Activated CD8-positive, alpha-beta memory T cell treated with anti-CD3 and anti-CD28 coated beads for 1 hour (primary cell): ENCODE measurements at places on chromosomes 6 and 20.

DNA sequence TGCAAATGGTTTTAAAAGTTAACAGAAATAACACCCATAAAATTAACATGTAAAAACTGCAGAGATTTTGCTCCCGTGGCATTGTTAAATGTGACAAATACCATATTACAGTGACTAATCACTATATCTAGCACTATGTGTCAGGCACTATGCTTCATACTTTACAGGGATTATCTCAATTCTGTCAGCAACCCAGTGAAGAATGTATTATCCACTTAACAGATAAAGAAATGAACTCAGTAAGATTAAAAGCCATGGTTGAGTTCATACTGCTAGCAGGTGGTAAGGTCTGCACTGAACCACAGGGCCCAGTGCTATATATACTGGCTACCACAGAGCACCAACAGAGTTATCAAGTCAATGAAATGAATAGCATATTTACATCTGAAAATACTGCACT lies 65.4 kb downstream of the RWDD2A start:
- DNase-seq, result no peak

DNA sequence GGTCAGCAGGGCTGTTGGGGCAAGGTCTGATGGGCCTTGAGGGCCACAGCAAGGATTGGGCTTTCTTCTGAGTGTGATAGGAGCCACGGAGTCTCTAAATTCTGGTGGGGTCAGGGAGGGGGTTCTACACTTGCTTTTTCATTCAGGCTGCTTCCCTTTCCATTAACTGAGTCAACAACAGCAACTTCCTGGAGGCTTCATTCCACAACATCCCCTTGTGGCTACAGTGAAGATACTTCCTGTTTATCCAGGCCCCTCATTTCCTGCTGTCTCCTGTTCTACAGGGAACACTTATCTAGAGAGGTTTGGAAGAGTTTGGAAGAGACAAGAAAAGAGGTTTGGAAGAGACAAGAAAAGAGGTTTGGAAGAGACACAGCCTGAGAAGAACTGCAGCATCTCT lies 144.8 kb upstream of the ENPP5 start:
- no peak for DNase-seq

GRCh38 chr20:43863821-43864544 lies 50.7 kb upstream of the TOX2 start:
- DNase-seq, result no peak

DNA sequence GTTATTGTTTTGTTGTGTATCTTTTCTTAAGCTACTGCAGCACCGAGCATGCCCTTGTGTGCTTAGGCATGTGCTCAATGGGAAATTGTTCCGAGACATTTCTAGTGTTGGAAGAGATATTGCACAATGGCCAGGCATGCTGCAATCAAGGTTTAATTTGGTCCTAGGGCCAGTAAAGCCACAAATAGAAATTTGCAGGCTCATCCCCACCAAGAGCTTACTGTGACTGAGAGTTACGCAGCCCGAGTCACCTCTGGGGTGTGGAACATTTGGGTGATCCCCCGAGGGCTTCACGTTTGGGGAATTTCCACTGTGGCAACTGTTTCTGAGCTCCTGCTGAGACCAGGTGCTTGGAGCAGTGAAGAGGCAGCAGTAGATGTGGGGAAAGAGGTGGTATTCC lies 65.8 kb downstream of the ADTRP start:
- DNase-seq, result no peak

- no peak for DNase-seq
Observed at GRCh38 chr6:134853111-134854055, 96.5 kb downstream of the ALDH8A1 start.

GRCh38 chr20:6595704-6596103 lies 171.8 kb upstream of the BMP2 start:
- DNase-seq, result no peak

DNA sequence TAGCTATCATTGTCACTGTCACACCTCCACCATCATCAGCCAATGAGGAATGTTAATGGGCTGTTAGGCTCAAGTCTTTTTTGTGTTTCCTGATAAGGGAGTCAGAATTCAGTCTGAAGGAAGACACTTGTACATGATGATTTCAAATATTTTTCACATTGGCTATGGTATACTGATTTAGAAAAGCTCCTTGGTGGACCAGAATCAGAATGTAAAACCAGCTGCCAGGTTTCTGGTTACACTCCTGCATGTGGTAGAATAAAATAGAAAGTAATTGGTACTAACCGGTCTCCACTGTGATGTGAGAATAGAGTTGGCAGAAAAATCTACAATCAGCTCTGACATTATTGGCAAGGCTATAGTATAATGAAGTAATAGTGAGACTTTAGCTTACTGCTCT lies 10.7 kb downstream of the COL9A1 start:
- DNase-seq, result no peak

DNA sequence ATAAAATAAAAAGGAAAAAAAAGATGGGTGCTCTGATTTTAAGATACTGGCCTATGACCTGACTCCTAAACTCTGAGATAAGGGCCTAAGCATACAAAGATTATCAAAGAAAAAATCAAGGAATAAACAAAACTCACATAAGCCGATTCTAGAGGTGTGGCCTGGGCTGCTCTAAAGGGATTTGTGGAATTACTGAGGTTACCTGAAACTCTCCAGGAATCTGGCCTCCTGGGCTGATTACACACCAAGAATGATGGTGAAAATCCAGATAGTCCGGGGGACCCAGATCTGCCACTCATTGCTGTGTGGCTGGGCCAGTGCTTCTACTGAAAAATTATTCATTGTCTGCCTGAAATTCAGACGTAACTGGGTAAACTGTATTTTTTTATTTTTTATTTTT lies 122.7 kb upstream of the RNF24 start:
- no peak for DNase-seq
